ENCODE measurements at places on chromosomes 3 and 15. TPM values are rescaled to one million over a fixed set of nuclear protein-coding genes. Genes with fewer than 3 reads are reported as not detected.

- no peak for DNase-seq
- no peaks in the 10 kb centered on the region for H3K4me1 ChIP-seq
- H3K36me3 ChIP-seq, result no peaks in the 10 kb centered on the region
- H3K27me3 ChIP-seq, result no peaks in the 10 kb centered on the region
- H3K4me3 ChIP-seq, result no peak overlapping the region
These were observed 11.0 kb downstream of the LTF start for GRCh38 chr3:46453526-46454208.

GRCh38 chr3:10763817-10764258 is 52.2 kb upstream of the SLC6A11 start:
- H3K27me3 ChIP-seq, result peaks cover 12% of the 10 kb centered on the region
- H3K4me3 ChIP-seq, result no peak overlapping the region
- no peaks in the 10 kb centered on the region for H3K4me1 ChIP-seq
- H3K36me3 ChIP-seq, result no peaks in the 10 kb centered on the region
- no peak overlapping the region for H3K27ac ChIP-seq
- no peak for DNase-seq

DNA sequence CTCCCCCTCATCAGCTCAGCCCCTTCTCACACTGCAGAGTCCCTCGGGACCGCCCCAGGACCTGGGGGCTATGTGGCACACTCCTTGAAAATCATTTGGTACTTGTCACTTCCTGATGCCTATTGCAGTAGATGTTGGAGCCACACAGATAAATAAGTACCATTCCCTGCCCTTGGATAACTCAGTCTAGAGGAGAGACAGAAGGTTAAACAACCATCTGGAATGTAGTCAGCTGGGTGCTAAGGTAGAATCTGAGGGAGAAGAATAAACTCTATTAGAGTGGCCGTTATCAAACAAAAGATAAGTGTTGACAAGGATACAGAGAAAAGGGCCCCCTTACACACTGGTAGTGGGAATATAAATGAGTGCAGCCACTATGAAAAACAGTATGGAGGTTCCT is 112.3 kb upstream of the NR2E3 start:
- no peaks in the 10 kb centered on the region for H3K36me3 ChIP-seq
- DNase-seq, result no peak
- no peaks in the 10 kb centered on the region for H3K4me1 ChIP-seq
- H3K27me3 ChIP-seq, result no peaks in the 10 kb centered on the region
- no peak overlapping the region for H3K4me3 ChIP-seq
- no peak overlapping the region for H3K27ac ChIP-seq

GRCh38 chr3:69749461-69749860 is 10.2 kb downstream of the MITF start:
- DNase-seq, result no peak
- no peaks in the 10 kb centered on the region for H3K4me1 ChIP-seq
- H3K27ac ChIP-seq, result peak overlapping the region; percentile 19
- H3K27me3 ChIP-seq, result no peaks in the 10 kb centered on the region
- H3K4me3 ChIP-seq, result no peak overlapping the region

GRCh38 chr3:11641683-11642430 is 1.9 kb downstream of the VGLL4 start:
- peak overlapping the region; percentile 75 for H3K4me3 ChIP-seq
- H3K27me3 ChIP-seq, result no peaks in the 10 kb centered on the region
- H3K4me1 ChIP-seq, result peaks cover 25% of the 10 kb centered on the region
- no peak for DNase-seq

GRCh38 chr3:111616417-111617105 is 21.4 kb upstream of the ZBED2 start:
- H3K27ac ChIP-seq, result no peak overlapping the region
- H3K27me3 ChIP-seq, result no peaks in the 10 kb centered on the region
- H3K4me3 ChIP-seq, result no peak overlapping the region

DNA sequence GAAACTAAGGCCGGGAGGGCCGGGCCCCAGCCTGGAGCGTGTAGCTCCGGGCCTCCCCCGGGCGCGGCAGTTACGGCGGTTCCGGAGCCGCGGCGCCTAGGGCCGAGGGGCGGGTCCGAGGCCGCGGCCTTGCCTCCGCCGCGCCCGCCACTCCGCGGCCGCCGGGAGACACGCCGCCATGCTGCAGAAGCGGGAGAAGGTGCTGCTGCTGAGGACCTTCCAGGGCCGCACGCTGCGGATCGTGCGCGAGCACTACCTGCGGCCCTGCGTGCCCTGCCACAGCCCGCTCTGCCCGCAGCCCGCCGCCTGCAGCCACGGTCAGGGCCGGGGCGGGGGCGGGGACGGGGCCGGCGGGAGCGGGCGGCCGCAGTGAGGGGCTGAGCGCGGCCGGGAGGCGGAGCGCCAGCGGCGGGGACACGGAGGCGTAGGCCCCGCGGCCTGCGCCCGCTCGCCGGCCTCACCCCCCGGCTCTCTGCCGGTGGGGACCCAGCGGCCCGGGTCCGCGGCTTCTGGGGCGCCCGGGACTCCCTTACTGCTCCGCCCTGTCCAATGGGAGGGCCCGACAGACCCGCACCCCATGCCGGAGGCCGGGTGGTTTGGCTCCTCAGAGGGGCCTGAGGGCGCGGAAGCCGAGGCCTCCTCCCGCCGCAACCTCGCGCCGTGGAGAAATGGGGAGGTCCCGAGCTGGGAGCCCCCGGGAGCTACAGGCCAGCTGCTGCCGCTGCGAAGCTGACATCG is at the start of gene DIS3L:
Gene DIS3L, plus strand, starts transcription at position 150 of the 738 bp plus-strand sequence. Its CDS starts 29 bp downstream, at position 179.
- H3K4me3 ChIP-seq, result peak within 1 kb of the TSS; percentile 94
- no peaks in the 10 kb centered on the region for H3K36me3 ChIP-seq
- H3K27ac ChIP-seq, result peak within 1 kb of the TSS; percentile 88

Gene CHRNA7
- total RNA-seq, result 2.1 TPM

Gene LYZL4
- not detected for total RNA-seq
